Stimulated activated CD4-positive, alpha-beta T cell treated with anti-CD3 and anti-CD28 coated beads, Interleukin-2, amount 100 ng/mL, for 24 hours (primary cell): ENCODE measurements at places on chromosomes 1 and 21.

DNA sequence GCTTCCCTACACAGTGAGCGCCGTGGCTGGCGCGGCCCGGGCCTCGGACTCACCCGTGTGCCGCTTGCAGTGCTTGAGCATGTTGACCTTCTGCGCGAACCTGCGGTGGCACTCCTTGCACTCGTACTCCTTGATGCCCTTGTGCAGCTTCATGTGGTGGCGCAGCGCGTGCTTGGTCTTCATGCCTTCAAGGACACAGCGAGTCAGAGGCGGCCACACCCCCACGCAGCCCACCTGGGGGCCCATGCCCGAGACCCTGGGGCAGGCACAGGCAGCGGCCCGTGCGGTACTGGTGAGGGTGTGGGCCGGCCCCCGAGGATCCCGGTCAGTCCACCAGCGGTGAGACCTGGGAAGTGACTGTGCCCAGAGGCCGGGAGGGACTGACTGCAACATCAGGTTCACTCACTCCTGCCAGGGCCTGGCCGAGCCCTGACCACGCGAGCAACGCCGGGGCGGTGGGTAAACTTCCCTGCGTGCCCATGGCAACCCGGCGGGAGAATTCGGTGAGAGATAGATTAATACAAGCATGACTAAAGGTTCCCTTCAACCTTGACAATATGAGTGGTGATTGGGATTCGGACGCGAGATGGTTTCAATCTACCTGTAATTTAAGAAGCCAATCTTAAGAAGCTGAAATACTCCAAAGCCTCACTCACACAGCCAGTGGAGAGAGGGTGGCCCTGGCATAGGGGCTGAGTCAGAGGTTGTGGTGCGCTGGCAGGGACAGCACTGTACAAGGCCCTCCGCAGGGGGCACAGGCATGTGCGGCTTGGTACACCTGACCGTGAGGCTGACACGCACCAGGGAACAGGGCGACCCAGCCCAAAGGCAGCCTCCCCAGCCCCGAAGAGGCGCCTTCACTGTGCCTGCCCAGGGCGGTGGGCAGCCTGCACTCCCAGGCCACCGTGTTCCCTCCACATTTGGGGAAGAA, 49.1 kb upstream of the RIPK4 start:
- no peak for DNase-seq

DNA sequence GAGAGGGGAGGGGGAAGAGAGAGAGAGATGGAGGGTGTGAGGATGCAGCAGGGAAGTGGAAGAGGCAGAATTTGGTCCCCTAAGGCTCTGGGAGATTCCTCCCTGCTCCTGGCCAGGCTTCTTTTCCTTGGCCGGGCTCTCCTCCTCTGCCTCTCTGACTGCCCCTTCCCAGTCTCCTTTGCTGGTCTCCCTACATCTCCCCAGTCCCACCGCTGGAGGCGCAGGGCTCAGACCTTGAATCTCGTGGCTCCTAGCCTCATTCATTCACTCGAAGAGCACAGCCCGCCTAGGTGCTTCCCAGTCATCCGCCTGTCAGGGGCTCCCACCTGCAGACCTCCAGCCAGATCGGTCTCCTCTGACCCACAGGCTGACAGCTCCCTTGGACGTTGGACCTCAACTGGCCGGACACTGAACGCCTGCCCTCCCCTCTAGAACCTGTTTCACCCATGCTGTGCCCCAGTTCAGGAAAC, 76.5 kb downstream of the VWA5B1 start:
- no peak for DNase-seq

DNA sequence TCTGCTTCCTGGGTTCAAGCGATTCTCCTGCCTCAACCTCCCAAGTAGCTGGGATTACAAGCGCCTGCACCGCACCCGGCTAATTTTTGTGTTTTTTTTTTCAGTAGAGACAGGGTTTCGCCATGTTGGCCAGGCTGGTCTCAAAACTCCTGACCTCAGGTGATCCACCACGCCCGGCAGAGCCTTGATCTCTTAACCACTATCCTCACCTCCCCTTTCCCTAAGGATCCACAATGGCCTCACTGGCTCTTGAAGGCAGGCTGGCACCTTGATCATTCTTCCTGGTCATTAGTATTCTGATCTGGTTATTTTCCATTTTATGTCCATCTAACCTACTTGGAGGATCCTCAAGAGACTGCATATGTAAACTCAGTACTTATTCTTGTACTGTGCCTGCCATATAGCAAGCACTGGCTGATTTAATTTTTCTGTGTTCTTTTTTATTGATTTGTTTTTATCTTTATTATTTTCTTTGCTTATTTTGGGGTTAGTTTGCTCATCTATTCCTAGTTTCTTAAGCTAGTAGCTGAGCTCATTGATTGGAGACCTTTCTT, 6.3 kb downstream of the RCC1 start:
- peak; percentile 56 for DNase-seq

- no peak for DNase-seq
Measured at GRCh38 chr1:117336088-117336817, 31.0 kb upstream of the MAN1A2 start.

DNA sequence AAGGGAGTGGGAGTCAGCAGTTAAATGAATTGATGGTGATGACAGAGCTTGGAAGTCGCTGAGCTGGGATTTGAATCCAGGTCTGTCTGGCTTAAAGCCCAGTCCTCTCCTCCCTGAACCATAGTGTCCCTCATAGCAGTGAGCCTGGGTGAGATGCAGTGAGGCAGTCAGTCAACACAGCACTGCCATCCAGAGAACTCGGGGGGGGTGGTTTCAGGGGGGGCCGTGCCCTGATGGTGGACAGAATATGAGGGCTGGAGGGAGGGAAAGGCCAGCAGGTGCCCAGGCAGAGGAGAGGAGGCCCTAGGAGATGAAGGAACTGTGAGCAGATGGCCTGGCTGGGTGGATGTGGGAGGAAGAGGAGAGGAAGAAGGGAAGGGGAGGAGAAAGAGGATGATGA, 405.6 kb downstream of the PTPRU start:
- no peak for DNase-seq

- peak; percentile 52 for DNase-seq
Measured at GRCh38 chr1:247118946-247119446, 14.8 kb upstream of the ZNF669 start.

- no peak for DNase-seq
Measured at GRCh38 chr21:31181082-31181750, 142.9 kb upstream of the KRTAP19-8 start.

DNA sequence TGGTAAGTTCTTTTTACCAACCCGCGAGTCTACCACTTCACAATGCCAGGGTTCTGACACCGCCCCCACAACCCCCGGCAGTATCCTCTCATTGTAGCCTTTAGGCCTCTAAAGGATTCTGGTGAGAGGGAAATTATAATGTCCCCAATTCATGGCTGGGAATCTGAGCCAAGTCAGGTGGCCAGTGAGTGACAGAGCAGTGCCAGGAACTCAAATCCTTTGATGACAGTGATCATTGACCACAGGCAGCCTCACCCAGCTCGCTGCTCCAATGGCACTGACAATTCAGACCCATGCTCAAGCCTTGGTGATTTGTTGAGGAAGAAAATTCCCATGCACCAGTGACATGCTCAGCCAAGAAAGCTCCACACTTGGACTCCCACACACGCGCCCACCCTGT, 63.4 kb upstream of the CSF1 start:
- DNase-seq: no peak

- no peak for DNase-seq
Measured at GRCh38 chr1:209353053-209353452, 230.5 kb upstream of the CAMK1G start.

- peak; percentile 0 for DNase-seq
Measured at GRCh38 chr21:27759091-27759659, 792.3 kb upstream of the ADAMTS5 start.

DNA sequence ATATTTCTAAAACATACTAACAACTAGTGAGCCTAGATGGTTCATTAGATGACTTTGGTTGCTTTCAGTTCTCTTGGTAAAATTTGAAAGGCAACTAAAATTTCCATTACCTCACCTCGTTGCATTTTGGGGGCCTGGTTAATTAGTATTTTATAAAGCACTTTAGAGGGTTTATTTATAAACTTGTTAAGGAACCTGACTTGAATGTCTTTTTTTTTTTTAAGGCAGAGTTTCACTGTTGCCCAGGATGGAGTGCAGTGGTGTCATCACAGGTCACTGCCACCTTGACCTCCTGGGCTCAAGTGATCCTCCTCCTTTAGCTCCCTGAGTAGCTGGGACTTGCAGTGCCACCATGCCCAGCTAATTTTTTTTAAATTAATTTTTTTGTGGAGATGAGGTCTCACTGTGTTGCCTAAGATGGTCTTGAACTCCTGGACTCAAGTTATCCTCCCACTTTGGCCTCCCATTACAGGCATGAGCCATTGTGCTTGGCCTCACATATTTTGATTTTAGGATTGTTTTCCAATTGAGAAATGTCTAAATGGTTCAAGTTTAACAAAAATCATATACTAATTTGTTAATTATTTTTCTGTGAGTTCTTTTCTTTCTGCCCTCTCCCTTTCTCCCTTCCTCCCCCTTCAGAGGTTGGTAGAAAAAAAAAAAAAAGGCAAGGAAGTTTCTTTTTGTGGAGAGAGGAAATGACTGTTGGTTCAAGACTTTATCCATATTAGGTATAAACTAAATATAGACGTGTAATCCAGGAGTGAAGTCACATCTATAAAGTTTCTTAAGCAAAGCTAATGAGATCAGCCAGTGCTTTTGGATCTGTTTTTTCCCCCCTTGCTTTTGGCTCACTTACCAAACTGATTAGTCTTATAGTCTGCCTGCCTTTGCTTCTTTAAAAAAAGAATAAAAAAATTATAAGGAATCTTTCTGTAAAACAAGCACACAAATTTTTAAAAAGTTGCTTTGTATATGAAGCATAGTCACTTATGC, 24.7 kb downstream of the CLIC4 start:
- DNase-seq: no peak

- no peak for DNase-seq
Measured at GRCh38 chr1:114712977-114713376, 3.6 kb downstream of the NRAS start.

DNA sequence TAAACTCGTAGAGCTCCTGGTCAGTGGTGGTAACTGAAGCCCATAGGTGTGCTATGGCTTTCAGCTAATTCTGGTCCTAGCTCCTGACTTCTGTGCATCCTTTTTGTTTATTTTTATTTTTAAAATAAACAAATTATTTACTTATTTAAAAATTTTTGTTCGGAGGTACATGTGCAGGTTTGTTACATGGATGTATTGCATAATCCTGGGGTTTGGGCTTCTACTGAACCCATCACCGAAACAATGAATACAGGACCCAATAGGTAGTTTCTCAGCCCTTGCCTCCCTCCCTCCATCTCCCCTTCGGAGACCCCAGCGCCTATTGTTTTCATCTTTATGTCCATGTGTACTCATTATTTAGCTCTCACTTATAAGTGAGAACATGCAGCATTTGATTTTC, 143.8 kb downstream of the URB2 start:
- DNase-seq: no peak

- DNase-seq: no peak
Measured at GRCh38 chr1:46404482-46405196, 10.5 kb downstream of the FAAH start.

GRCh38 chr1:182410620-182411273, 10.3 kb upstream of the TEDDM1 start:
- no peak for DNase-seq

GRCh38 chr1:108643492-108644335, 17.2 kb downstream of the HENMT1 start:
- peak; percentile 27 for DNase-seq

- DNase-seq: no peak
Measured at GRCh38 chr21:44463724-44464123, 8.4 kb downstream of the LRRC3 start.

- no peak for DNase-seq
Measured at GRCh38 chr1:167345386-167345733, 124.7 kb downstream of the POU2F1 start.

DNA sequence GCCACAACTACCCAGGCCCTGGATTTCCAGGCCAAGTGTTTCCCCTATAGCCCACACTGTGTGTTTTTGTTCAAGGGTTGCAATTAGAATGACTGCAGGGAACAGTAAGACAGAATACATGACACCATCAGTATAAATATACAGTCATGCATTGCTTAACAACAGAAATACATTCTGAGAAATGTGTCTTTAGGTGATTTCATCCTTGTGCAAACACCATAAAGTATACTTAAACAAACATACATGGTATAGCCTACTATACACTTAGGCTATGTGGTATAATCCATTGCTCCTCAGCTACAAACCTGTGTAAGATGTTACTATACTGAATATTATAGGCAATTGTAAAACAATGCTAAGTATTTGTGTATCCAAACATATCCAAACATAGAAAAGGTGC, 7.5 kb upstream of the SLC44A5 start:
- no peak for DNase-seq

DNA sequence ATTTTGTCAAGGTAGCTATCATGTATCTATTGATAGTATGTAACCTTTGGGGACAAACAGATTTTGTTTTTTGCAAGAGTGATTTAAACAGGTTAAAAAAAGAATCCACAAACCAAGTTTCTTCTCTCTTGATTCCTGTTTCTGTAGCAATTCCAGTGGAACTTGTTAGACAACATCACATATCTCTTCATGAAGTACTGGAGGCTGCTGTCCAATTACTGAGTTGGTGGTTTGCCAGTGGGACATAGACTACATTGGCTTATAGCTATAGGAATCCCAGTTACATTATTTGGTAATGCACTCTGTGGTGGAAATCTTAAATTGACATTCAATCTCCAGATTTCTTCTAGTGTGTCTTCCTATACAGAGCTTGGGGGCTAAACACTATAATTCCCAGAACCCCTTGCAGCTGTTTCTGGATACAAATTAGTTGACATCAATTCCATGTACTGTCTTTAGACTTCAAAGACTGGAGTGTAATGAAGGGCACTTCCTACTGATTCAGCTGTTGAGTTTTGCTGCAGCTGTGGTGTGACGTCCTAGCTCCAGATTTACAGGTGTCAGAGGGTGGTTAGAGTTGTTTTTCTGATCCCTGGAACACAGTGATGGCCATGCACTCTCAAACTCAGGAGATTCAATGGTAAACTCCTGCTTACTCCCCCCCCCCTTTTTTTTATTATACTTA, 29.4 kb upstream of the GCLM start:
- DNase-seq: no peak

DNA sequence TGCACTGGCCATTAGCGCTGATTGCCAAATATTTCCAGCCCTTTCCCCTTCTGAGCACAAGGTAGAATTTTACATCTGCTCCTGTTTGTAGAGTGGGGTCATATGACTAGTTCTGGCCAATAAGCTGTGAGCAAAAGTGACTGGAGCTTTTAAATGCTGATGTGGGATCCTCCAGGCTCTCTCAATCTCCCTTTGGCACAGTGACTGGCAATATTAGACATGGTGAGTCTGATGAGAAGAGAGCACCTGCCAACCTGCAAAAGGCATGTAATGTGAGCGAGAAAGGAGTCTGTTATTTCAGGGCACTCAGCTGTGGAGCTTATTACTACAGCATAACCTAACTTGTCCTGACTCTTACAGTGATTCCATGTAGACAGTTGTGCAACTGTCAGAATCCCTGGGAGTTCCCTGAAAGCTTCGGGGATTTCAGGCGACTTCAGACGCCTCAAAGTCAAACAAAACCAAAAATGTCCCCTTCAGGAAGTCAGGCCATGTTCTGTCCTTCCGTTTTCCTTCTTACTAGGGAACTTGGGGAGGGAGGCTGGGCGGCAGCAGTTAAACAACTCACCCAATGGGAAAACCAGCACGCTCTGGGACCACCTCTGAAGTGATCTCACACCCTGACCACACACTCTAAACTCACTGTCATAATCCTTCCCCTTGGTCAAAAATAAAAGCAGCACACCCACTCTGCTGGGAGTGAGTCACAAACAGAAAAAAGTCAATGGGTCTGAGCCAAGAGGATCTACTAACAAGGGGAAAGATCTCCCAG, 3.6 kb upstream of the RASSF5 start:
- DNase-seq: peak; percentile 60
